ENCODE measurements at places on chromosomes 2 and 18.

DNA sequence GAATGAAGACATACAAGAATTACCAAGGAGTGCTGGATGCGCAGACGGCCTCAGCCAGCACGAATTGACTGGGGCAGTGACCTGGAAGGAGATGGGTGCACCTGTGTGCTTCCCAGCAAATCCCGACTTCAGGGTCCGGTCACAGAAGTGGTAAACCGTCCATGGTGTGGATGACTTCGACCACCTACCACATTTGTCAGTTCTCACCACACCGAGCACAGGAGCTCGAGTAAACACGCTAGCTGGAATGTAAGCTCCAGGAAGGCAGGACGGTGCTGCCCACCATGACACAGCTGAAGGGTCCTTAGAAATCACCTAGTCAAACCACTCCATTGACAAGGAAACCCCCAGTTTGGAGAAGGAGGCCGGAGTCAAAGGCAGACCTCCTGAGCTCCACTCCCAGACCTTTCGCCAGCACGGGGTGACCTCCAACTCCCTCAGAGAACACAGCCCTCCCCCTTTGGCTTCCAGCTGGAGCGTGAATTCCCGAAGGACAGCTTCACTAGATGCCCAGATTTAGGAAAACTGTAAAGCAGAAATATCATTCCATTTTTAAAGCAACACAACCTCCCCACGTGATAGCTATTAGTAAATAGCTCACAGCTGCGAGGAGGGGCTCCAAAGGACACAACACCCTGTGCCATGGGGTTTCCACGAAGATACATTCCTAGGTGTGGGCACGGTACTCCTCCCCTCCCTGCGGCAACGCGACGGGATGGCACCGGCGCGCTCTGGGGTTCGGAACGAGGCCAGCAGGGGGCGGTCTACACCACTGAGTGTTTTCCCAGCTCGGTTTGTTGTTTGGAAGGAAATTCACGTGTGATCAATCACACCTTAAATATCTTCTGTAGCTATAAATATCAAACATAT lies 34.1 kb upstream of the GNAL start:
- DNase-seq: peak; percentile 33

DNA sequence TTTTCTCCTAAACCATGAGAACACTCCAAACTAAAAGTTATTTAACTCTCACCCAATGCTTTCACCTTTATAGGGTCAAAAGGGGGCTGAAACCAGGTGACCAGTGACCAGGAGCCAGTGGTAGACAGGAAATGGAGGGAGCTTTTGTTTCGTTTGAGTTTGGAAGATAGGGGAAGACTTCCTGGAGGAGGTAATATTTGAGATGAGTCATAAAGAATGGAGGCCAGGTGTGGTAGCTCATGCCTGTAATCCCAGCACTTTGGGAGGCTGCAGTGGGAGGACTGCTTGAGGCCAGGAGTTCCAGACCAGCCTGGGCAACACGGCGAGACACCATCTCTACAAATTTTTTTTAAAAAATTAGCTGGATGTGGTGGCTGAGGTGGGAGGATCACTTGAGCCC lies 8.5 kb downstream of the FAM161A start:
- DNase-seq: no peak

DNA sequence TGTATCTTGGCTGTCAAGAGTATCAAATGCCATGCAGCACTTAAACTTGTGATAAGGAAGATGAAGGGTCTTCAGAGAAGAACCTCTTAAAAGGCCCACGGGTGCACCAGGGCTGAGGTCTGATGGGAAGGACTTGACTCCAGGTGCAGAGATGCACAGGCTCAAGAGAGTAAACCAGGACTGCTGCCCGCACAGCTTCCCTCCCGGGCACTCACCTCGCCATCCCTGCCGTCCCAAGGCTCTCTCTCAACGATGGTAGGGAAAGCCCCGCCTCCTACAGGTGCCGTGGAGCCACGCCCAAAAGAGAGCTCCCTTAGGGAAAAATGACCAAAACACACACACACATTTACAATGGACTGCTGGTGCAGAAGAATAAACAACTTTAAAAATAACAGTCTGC lies 27.9 kb downstream of the PDIA6 start:
- DNase-seq: no peak

GRCh38 chr2:118974103-118974993 lies 32.4 kb downstream of the MARCO start:
- no peak for DNase-seq

DNA sequence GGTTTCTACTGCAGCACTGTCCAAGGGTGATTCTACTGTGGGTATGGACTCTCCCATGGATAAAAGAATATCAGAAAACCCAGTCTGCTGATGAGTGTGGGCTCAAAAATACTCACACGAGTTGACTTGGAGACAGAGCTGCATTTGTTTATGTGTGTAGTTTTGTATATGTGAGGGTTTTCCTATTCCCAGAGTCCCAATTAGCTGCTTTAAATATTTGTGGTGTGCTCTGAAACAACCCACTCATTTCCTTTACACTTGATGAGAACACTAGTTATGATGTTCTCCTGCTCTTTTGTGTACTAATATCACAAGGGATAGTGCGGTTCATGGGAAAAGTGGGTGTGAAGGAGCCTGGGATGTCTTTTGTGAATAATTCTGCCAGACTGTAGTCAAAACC lies 337.3 kb downstream of the PLCL1 start:
- DNase-seq: no peak

DNA sequence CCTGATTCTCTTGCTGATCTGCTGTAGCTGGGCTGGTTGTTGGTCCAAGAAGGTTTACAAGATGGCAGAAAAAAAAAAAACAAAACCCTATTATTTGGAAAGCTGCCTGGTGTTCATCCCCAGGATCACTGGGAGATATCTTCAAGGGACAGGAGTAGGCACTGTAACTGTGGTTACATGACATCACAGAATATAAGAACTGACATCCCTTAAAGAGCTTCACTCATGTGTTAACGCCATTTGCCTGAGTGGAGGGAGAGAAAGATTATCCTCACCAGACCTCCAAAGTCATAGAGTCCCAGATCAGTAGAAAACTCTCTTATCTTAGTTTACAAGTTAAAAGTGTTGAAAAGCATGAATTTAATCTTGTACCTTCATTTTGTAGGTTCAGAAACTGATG lies 95.3 kb upstream of the BZW1 start:
- DNase-seq: no peak

DNA sequence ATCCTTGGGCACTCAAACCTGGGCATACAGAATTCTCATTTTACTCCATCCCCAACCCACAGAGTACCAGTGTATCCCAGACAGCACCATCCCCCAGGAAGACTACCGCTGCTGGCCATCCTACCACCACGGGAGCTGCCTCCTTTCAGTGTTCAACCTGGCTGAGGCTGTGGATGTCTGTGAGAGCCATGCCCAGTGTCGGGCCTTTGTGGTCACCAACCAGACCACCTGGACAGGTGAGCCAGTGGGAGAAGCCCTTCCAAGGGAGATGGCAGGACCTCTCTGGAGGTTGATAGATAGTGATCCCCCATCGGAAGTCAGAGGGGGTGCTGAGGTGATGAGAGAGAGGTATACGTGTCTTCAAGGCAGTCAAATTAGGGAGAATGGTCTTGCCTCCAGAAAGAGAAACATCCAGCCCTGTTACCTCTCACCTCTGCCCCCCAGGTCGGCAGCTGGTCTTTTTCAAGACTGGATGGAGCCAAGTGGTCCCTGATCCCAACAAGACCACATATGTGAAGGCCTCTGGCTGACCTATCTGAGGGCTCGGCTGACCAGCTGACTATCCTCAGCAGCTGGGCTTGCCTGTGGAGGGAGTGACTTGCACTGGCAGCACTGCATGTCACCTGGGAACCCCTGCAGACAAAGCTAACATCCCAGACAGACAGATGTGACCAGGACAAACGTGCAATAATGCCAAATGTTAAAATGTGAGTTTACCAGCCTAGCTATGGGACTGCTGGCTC lies 9.5 kb downstream of the PKDCC start:
- no peak for DNase-seq

DNA sequence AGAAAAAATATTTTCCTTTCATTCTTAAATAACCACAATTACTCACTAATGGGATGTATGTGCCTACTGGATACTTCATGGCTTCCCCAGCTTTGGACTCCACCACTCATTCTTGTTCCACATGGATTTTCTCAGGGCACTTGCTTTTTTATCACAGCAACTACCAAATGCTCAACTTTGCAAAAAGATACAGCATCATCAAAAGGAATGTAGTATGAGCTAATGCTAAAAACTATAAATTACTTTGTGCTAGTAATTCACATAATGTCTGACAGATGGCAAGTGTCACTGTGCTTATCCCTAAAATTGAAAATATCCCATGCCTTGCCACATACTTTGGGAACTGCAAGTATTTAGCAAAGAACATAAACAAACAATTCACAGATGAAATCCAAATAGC lies 130.4 kb upstream of the ZFP36L2 start:
- no peak for DNase-seq

DNA sequence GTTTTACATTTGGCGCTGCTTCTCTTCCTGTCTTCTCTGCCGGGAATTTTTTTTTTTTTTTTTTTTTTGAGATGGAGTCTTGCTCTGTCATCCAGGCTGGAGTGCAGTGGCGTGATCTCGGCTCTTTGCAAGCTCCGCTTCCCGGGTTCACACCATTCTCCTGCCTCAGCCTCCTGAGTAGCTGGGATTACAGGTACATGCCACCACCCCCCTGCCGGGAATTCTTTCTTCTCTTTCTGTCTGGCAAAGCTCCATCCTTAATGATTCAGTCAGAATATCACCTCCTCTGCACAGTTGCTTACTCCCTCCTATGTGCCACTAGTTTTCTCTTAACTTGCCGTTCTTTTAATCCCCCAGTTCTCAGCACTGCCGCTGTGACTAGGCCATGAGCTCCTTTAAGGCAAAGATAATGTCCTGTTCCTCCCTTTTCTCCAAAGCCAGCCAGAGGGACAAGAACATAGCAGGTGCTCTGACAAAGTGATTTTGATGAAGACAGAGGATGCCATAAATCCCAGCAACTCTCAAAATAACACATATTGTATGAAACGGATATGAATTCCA lies 112.1 kb upstream of the LRATD1 start:
- DNase-seq: no peak

Measured in stimulated activated CD4-positive, alpha-beta T cell treated with anti-CD3 and anti-CD28 coated beads, Interleukin-15, amount 100 ng/mL, for 1 hour (primary cell).